ENCODE measurements at places on chromosomes 7 and 10.

DNA sequence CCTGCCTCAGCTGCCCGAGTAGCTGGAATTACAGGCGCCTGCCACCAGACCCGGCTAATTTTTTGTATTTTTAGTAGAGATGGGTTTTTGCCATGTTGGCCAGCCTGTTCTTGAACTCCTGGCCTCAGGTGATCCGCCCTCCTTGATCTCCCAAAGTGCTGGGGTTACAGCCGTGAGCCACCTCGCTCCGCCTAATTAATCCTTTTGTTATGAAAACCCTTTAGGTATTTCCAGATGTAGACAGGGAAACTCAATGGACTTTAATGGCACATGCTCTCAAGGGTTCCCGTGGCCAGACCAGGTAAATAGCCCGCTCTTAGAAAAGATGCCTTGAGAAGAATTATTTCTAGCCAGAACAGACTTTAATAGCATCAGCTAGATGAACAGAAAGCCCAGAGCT is 19.7 kb upstream of the EXOC4 start:
- no peak for DNase-seq

- no peak for DNase-seq
Measured at GRCh38 chr7:138816650-138817049, 18.7 kb upstream of the ATP6V0A4 start.

- DNase-seq = no peak
Measured at GRCh38 chr7:39674406-39674805, 51.0 kb downstream of the RALA start.

DNA sequence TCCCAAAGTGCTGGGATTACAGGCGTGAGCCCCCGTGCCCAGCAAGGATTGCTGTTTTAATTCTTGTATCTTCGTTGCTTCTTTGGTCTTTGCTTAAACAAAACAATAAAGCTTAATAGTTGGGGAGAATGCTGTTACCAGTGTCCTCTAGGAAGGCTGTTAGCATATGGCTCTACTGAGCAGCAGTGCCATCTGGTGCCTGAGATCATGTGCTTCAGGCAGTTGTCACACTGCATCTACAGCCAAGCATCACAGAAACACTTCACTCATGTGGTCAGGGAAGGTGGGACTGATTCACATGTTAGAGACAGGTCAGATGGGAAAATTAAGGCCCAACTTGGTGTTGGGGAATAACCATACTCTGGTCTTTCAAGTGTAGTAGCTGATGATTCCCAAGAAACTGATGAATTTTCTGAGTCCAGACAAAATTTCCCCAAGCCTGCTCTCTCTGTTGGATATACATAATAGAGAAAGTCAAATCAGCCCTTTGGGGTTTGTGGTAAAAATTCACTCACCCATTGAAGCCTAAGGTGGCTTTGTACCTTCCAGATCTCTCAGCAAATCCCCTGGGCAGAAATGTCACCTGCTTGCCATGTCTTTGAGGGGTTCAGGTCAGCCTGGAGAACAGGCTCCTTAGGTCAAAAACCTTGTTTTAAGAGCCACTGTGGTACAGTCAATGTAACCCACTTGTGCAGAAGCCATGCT is 28.4 kb downstream of the UBE2D4 start:
- no peak for DNase-seq

GRCh38 chr7:142353147-142354060 is 95.5 kb upstream of the PRSS58 start:
- no peak for DNase-seq

- DNase-seq = no peak
Measured at GRCh38 chr7:2468227-2468626, 8.0 kb downstream of the GRIFIN start.

Data from vagina (tissue), 2 donors.